ENCODE measurements at places on chromosomes 2 and 18.
A peak's percentile ranks its signal among the peaks of the same experiment; 100 is the strongest.

DNA sequence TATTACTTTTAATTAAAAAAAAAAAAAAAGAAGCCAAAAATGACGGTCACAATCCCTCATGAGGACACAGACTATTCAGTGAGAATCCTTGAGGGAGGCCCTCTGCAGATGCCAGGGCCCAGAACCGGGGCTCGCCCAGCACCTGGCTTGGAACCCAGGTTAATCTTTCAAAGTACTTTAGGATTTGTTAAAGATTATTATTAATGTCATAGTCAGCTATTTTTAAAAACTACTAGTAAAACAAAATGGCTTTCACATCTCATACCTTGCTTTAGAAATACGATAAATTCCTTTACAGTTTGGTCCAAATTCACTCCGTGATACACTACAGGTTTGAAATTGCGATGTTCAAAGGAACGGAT is 27.1 kb downstream of the C2orf76 start:
- no peak for DNase-seq

- DNase-seq, result peak; percentile 80
Observed at GRCh38 chr2:38092196-38092902, 16.4 kb upstream of the CYP1B1 start.

DNA sequence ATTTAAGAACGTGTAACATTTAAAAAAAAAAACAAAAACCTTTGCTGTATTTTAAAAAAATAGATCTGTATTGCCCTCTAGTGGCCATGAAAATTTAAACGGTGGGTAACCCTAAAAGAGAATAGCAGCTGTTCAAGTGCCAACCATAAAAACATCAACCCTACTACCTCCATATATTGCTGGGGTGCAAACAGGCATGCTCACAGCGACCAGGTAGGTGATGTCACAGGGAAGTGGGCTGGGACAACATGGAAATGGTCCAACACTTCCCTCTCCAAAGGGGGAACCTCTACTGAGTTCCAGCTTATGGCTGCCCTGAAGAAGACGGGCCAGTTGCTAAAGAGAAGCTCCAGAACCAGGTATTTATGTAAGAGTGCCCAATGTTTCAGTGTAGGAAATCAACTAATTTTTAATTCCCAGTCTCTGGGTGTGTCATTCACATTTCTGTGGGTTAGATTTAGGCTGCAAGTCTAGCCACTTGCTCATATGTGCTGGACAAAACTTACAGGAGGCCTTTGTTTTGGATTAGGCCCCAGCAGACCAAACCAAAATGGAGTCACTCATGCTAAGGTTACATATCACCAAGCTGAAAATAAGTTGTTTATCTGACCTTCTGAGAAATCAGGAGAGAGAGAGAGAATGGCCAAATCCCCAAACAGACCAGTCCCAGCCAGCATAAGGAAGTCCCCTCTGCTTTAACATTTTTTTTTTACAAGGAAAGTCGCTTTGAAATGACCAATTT is 54.5 kb downstream of the SKA1 start:
- peak; percentile 9 for DNase-seq

DNA sequence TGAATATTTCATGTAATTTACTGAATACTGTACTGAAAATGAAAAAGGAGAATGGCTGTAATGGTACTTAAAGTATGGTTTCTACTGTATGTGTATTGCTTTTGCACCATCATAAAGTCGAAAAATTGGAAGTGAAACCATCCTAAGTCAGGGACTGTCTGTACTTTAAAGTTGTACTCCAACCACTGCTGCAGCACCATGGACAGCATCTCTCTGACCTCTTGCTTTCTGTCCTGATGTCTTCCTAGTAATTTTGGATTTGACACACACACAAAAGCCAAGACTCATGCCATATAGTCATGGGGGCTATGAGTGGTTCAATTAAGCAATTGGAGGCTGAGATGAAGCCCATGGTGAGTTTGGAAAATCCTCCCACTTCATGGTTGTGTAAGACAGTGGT is 256.3 kb upstream of the PKDCC start:
- DNase-seq, result peak; percentile 29

DNA sequence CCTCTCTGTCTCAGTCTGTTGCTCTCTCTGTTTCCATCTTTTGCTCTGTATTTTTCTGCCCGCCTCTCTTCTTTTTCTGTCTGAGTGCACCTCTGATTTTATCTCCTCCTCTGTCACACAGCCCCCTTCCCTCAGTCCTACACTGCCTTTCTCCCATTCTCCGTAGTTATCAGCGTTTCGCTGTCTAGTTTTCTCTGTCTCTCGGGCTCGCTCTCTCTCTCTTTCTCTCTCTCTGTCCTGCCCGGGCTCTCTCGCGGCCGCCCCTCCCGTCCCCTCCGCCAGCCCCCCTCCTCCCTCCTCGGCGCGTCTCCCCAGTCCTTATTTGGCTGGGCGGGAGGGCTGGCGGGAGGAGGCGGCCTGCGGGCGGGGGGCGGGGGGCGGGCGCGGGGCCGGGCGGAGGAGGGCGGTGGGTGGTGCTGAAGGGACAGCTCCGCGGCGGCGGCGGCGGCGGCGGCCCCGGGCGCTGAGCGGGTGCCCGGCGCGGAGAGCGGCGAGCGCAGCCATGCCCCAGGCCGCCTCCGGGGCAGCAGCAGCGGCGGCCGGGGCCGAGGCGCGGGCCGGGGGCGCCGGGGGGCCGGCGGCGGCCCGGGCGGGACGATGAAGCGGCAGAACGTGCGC is at the start of gene KCNK3:
TSS of gene KCNK3 (plus strand) at position 444 of the 618 bp plus-strand sequence. CDS start at position 598, 154 bp downstream.
- DNase-seq, result peak; percentile 21

DNA sequence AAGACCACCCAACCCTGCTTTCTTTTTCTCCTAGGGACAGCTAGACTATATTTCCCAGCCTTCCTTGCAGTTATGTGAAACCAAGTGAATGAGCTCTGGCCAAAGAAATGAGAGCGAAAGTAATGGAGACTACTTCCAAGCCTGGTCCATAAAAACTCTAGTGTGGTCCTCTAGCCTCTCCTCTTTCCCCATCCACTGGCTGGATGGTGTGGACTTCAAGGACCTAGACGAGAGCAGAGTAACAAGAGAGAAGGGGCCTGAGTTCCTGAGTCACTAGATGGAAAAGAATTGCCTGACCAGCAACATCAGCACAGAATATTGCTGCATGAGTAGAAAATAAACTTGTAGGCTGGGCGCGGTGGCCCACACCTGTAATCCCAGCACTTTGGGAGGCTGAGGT is 2.9 kb upstream of the TMSB10 start:
- DNase-seq, result no peak

- no peak for DNase-seq
Observed at GRCh38 chr2:123777116-123777515, 248.0 kb upstream of the CNTNAP5 start.

DNA sequence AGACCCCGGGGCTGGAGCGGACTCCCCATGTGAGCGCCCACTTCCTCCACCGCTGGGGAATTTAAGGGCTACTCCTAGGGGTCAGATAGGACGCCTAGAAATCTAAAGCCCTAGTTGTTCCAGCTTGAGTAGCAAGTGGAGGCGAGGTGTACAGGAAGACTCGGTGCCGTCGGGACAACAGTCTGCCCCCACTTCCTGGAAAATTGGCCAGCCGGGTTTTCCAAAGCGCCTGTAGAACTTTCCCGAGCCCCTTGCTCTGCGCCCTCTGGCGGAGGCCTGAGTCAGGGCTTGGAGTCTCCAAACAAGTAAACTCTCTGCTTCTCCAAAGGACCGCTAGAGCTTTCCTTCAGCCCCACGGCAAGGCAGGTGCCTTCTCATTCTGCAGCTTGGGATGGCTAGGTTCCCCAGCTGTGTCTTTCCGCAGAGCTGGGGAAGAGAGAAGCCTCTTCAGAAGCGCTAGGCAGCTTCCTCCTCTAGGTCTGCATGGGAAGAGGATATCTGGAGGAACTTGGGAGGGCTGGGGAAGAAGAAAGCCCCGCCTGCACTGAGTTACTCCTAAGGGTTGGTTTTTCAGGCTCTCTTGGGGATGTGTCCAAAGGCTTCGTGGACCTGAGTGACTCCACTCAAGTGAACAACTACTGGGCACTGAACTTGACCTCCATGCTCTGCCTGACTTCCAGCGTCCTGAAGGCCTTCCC is 681 bp downstream of the SPR start:
- DNase-seq, result peak; percentile 84

DNA sequence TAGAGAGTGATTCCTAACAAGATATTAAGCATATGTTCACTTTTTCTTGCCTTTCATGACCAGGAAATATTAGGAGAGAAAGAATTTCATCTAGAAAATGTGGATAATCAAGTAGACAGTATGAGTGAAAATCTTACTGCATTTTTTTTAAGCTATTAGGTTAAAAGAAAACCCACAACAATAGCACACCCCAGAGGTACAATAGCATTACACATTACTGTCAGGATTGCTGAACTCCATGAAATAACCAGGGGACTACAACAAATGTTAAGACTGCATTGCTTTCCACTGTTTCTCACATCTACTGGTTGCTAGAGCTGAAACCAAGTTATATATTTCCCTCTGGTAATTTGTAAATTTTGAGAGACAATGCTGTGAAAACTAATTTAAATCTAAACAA is 33.7 kb downstream of the KLF7 start:
- no peak for DNase-seq

DNA sequence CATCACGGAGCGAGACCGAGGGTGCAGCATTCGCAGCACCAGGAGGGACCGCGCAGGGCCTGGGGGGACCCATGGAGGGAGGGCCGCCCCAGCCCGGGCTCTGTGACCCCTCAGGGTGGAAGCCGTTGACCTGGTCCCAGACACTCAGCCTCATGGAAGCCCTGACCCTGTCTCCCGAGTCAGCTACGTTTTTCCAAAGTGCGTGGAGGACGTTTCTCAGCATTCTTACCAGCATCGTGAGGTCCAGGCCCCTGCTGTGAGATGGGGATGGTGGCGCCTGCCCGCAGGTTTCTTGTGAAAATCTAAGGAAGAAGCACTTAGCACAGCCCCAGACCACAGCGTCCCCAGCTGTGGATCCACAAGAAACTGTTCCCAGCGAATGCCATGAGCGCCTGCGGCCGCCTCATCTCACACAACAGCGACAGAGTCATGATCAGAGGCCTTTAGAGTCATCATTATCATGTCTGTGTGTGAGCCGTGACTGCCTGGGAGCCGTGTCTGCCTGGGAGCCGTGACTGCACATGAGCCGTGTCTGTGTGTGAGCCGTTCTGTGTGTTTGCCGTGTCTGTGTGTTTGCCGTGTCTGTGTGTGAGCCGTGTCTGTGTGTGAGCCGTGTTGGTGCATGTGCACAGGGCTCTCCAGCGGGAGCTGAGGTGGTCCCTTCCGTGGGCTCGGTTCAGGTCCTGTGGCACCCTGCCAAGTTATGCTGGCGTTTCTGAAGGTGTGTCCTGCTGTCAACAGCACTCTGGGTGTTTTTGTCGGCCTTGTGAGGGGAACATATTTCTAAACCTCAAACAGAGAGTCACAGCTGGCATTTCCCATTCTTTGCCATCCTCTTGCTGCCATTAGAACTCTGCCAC is 49.2 kb upstream of the KCNG2 start:
- DNase-seq, result no peak

- peak; percentile 84 for DNase-seq
Observed at GRCh38 chr2:232588680-232589585, 38.4 kb downstream of the EIF4E2 start.

DNA sequence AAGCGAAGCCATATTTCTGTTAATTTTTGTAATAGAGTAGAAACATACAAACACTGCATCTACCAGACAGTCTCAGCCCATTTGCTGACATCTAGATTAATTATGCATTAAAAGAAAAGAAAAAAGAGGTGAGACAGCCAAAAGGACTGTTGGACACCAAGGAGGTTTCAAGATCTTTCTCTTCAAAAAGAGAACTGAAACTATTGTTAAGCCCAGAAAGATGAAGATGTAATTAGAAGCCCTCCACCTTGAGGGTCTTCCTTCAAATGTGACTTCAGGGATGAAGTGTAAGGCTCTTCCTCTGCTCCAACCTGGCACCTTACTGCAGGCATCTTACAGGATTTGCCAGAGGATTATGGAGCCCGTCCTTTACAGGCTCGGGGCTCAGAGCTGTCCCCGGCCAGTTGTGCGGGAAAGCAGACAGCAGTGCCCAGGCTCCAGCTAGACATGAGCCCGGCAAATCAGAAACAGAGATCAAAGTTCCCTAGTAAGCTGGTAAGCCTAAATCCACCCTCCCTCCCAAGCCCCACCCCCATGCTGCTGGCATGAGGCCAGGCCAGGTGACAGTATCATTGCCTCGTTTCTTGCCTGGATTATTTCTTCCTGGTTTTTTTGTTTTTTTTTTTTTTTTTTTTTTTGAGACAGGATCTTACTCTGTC is 38.9 kb downstream of the ADI1 start:
- DNase-seq, result no peak

- no peak for DNase-seq
Observed at GRCh38 chr18:57094175-57094574, 52.7 kb upstream of the BOD1L2 start.
